ENCODE measurements at places on chromosomes 1 and 21.

DNA sequence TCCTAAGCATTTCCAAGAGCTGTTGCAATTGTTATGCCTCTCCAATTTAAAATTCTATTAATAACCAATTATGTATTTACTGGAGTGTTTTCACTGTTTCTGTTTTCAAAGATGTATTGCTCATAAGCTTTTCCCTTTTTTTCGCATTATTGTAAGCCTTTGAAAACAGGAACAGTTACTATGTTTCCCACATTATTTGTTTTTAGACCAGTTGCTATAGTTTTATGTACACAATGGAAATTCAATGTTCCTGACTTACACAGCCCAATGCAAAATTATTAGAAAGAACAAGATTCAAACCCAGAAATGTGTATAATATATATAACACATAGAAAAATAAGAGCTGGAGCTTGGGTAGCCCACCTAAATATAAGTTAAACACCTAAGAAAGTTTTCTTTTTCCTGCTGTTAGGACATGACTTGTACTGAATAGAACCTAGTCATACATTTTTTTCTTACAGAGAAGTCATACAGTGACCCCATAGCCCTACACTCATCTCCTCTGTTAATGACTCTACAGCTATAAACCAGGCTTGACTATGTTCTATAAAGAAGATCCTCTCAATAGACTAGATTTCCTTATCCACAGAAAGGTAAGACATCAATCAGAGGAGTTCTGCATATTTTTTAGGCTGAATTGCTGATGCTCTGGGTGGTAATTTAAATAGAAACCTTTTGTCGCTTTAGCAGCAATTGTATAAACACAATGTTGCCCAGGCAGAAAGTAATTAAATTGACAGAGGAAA lies 299.6 kb downstream of the USH2A start:
- no peak for DNase-seq

- no peak for DNase-seq
These were observed 2.8 kb downstream of the REG4 start for GRCh38 chr1:119808491-119808890.

GRCh38 chr1:11479375-11479979 lies 522 bp downstream of the DISP3 start:
- peak; percentile 24 for DNase-seq

DNA sequence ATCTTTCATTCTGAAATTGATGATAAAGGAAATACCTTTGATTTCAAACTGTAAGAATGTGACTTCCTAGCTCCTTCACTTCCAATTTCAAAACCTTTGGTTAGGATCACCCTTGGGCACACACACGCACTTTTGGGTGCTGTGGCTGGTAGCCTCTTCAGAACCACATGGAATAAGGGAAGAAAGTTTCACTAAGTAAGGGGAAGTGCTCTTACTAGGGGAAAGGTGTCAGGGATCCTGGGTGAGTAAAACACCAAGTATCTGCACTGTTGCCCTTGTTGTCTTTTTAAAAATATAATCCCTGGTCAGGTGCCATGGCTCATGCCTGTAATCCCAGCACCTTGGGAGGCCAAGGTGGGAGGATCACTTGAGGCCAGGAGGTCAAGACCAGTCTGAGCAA lies 132.4 kb downstream of the SDCCAG8 start:
- no peak for DNase-seq

GRCh38 chr1:182331387-182331786 lies 60.2 kb downstream of the GLUL start:
- DNase-seq, result no peak

DNA sequence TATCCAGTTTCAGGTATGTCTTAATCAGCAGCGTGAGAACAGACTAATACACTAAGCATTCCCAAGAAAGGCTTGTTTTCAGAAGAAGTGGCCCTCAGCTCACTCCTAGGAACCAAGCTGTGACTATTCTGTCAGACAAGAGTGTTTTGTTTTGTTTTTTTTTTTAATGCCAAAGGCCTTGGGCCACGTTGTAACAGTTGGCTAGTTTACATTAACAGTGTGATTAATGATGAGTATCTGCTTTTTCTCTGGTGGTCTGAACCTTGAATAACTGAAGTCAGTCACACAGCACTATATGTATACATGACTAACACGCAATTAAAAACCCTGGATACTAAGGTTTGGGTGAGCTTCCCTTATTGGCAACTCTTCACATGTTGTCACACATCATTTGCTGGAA lies 21.9 kb downstream of the DPYD start:
- no peak for DNase-seq

DNA sequence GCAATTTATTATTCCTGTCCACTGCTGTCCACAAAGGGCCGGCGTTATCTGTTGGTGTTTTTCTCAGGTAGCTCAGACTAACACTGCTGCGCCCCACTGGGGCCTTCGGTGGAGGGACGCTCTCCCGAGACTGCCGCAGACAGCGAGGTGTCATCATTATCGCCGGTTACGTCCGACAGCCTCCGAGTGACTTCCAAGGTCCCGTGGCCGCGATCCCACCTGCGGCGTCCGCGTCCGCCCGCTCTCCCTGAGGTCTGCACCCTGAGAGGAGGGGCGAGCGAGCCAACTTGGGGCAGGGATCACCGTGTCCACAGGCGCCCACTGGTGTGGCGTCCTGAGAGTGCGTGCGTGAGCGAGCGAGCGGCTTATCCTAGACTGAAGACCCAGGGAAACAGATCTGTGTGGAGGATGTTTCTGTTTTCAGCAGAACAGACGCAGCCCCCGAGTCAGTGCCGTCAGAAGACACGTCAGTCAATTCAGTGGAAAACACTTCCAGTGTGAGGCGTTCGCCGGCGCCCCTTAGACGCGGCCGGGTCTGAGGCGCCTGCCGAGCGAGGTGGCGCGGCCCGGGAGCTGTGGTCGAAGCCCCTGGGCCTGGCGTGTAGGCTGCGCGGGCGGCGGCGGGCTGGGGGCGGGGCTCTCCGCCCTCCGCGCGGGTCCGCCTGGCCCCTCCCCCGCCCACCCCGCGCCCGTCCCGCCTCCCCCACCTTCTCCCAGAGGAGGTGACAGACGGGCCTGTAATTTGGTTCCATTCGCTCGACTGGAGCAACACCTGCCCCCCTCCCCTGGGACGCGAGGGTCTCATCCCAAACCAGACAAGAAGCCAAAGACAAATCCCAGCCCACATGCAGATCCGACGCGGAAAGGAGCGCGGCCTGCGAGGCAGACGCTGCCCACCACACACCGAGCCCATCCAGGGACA lies 12.6 kb downstream of the NHLH2 start:
- peak; percentile 41 for DNase-seq

DNA sequence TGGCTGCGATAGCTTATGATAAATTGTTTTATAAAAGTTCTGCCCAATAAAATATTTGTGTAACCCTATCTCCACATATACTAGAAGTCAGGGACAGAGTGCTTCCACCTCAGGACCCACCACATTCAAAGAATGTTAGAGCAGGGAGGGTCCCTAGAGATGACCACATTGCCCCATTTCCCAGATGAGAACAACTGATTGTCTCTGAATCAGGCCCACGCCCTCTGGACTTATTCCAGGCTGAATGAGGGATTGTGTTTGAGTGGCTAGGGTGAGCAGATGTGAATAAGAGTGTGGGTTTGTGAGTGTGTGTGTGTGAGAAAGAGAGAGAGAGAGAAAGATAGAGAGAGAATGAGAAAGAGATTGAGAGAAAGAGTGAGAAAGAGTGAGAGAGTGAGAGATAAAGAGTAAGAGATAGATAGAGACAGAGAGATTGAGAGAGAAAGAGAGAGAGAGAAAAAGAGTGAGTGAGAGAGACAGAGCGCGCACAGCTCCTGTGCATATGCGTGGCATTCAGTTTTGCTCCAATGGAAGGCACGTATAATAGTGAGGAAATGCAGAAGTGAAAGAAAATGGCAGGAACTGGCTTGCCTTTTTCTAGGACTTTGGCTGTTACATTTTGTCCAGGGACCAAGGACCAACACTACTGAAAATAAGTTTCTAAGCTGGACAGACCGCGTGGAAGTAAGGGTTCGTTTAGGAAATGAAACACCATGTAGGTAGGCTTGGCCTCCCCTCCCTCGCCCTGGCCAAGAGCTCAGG lies 94.1 kb downstream of the ABCA4 start:
- DNase-seq, result no peak

- peak; percentile 70 for DNase-seq
These were observed at the start of gene WLS for GRCh38 chr1:68232289-68233148. WLS (minus strand) TSS chr1:68232523; CDS start chr1:68232299, 224 bp downstream.

- no peak for DNase-seq
These were observed 59.6 kb downstream of the EXTL2 start for GRCh38 chr1:100834777-100835660.

All from neural crest cell (in vitro differentiated cells).